NCI-H1694 (cell line): ENCODE measurements at places on chromosomes 16 and 17.

DNA sequence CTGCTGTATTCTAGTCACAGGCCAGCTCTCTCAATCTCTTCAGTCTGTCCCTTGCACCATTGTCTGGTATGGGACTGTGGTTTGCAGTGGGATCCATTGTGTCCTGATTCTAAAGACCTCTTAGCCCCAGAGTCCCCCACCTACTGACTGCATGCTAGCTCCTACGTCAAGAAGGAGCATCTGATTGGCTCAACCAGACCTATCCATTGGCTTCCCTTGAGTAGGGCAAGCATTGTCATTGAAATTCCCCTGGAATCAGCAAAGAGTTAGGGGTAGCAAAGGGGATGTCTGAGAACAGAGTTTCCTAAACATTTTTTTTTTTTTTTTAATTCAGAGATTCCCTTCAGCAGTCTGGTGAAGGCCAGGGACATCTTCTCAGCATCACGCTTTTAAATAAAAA, 175.3 kb upstream of the MPHOSPH6 start:
- DNase-seq = no peak

- DNase-seq = no peak
These were observed 6.7 kb upstream of the PRPSAP2 start for GRCh38 chr17:18851201-18851600.

GRCh38 chr17:8192070-8192815, 2.3 kb upstream of the BORCS6 start:
- DNase-seq = peak; percentile 92

DNA sequence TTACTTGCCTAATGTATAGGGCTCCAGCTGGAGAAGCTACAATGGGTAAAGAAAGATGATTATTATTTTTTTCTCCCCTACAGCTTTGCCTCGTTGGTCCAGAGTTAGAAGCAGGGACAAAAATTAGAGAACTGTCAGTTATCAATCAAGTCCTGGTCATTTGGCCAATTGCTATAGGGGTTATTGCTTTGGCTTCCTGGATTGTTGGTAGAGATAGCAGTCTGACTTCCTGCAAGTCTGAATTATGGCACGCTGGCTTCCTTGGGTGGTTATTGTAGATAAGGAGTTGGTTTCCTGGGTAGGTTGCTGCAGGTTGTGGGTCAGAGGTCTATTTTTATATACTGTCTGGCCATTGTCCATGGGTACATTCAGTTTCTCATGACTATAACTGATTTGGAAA, 84.7 kb upstream of the ELAC2 start:
- DNase-seq = no peak

DNA sequence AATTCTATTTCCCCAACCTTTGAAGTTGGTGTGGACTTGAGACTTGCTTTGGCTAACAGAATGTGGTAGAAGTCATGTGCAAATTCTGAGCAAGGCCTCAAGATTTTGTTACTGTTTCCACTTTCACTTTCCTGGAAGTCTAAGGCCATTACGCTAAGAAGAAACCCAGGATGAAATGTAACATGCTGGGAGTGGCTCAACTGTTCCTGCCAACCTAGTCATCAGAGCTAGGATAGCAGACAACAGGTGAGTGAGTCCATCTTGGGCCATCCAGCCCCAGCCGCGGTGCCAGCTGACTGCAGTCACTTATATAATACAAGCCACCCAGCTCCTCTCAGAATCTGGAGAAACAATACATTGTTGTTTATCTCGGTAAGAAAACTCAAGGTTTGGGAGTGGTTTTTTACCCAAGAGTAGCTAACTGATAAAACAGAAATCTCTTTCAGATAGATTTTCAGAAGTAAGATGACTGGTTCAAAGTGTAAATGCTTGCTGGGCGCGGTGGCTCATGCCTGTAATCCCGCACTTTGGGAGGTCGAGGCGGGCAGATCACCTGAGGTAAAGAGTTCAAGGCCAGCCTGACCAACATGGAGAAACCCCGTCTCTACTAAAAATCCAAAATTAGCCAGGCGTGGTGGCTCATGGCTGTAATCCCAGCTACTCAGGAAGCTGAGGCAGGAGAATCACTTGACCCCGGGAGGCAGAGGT, 10.7 kb upstream of the STX4 start:
- no peak for DNase-seq

- no peak for DNase-seq
These were observed 1.3 kb downstream of the FOXC2 start for GRCh38 chr16:86567701-86568581.

DNA sequence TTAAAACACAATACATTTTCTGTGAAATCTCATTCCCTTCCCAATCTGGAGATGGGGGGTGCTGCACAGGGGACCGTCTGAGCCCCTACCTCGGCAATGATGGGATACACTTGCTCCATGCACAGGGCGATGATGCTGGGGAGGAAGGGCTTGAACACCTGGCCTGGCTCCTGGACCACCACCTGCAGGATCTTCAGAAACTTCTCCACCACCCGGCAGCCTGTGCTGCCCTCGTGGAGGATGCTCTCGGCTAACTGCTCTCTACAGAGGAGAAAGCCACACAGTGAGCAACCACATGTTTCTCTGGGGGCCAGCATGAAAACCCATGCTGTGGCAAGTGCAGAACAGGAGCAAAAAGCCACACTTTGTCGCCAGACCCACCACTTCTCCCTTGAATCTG, 42.4 kb upstream of the GSG1L start:
- no peak for DNase-seq

- no peak for DNase-seq
These were observed 10.1 kb downstream of the RBFOX3 start for GRCh38 chr17:79600681-79601131.

DNA sequence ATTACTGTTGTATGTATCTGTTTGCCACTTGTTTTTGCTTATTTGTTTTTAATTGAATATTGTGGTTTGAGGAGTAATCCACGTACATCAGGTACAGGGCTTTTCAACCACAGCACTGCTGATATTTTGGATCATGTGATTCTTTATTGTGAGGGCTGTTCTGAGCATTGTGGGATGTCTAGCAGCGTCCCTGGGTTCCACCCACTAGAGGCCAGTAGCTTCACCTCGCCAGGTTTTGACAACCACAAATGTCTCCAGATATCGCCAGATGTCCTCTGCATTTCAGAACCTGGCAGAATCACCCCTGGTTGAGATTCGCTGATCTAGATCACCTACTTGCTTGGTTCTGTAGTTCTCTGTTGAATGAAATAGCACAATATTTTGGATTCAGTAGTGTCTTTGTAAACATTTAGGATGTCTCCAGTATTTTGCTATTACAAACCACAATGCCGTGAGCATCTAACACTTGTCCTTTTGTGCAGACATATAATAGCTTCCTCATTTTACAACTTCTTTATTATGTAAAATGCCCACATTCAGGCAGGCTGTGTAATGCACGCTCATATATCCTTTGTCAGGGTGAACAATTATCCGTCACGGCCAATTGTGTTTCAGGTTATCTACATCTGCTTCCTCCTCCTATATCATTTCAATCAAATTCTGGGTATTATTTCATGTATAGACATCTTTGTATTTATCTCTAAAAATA, 380.3 kb downstream of the SNX29 start:
- DNase-seq = no peak

- DNase-seq = no peak
These were observed 13.1 kb upstream of the TRAP1 start for GRCh38 chr16:3730161-3731125.

GRCh38 chr16:57773655-57774295, 28.5 kb downstream of the KIFC3 start:
- no peak for DNase-seq

DNA sequence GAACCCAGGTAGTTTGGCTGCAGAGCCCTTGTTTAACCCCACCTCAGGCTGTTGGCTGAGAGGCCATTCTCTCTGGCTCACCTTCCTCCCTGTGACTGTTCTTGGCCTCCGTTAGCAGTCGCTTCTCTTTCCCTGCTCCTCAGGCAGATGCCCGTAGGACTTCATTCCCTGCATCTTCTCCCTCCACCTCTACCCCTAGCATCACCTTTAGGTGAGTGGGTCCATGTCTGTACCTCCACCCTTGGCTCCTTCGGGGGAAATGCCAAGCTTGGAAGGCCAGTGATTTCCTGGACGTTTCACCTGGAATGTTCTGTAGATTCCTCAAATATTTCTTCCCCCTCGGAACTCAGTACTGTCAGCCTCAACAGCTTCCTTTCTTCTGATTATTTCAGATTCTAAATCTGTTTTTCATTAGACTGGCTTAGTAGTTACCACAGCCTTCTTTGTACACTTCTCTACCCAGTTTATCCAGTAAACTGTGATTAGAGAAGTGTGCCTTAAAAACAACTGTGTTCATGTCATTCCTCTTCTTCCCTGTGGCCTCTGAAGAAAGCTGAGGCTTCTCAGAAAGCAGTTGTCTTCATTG, 227.9 kb downstream of the MSI2 start:
- DNase-seq = no peak

DNA sequence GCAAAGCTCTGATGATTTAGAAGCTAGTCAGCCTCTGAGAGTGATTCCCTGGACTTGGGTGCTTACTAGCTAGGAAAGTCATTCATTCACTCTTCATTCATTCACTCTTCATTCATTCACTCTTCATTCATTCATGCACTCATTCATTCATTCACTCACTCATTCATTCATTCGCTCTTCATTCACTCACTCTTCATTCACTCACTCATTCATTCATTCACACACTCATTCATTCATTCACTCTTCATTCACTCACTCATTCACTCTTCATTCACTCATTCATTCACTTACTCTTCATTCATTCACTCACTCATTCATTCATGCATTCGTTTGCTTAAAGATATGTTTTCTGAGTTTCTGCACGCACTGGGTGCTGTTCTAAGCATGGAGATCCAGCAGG, 292.7 kb upstream of the TNRC6C start:
- DNase-seq = no peak

DNA sequence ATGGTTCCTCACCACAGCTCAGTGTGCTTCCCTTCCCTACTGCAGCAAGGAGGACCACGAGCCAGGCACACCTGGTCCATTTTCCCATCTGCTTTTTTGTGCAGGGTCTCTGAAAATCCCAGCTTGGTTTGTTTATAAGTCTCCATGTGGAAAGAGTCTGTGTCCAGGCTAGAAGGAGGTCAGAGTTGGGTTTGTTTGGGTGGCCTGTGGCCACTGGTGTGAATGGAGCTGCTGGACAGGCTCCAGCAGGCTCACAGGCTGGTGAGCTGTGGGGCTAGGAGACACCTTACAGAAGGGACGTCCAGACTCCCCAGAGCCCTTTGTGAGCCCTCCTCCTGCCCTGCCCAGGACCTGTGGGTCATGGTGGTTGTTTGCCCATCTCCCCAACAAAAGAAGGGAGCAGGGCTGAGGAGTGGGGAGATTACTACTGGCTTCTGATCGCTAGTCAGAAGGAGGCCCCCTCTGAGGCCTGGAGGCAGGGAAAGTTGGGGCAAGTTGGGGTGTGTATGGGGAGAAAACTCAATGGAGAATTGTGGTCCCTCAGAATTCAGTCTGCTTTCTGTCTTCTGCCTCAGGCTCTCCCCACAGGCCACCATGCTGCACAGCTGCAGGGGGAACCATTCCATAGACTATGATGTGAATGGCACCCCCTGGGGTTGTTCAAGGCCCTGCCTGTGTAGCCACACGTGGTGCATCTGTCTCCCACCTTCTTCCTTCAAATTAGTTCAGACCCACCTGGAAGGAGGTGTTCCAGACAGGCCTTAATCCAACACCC, 4.1 kb downstream of the RARA start:
- no peak for DNase-seq

- DNase-seq = no peak
These were observed 6.7 kb downstream of the GALK1 start for GRCh38 chr17:75758131-75758905.

DNA sequence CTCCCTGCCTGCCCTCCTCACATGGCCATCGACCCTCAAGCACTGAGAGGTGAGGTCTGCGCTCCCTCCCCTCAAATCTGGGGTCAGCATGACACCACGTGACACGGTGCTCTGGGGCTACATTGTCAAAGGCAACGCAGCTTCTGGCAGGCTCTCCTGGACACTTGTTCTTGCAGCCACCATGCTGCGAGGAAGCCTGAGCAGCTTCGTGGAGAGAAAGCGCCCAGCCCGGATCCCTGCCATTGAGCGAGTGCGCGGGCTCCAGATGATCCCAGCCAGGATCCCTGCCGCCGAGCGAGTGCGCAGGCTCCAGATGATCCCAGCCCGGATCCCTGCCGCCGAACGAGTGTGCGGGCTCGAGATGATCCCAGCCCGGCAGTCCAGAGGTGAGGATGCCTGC, 70.9 kb upstream of the METRNL start:
- DNase-seq = no peak

- no peak for DNase-seq
These were observed 2.1 kb downstream of the PRCD start for GRCh38 chr17:76541739-76542454.

DNA sequence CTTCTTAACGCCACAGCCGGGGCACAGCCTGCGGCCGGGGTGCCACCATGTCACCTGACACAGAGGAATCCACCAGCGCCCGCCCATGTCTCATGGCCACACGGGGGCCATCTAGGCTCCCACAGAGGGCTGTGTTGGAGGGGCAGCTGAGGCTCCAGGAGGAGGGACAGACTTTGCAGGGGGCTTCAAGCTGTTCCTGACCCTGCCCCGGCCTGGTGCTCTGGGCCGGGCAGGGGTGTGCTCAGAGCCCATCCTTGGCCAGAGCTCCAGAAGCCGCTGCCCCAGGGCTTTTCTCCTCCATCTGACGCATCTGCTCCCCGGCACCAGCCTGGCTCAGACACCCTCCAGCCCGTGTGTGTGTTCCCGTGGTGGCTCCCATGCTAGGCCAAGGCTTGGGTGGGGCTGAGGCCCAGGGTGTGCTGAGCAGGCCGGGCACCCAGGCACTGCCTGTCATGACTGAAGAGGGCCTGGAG, 7.8 kb upstream of the SLC38A10 start:
- DNase-seq = no peak

- DNase-seq = no peak
These were observed 13.4 kb downstream of the MYO1D start for GRCh38 chr17:32863559-32863958.

GRCh38 chr16:70647441-70648359, 1.3 kb downstream of the IL34 start:
- DNase-seq = no peak

DNA sequence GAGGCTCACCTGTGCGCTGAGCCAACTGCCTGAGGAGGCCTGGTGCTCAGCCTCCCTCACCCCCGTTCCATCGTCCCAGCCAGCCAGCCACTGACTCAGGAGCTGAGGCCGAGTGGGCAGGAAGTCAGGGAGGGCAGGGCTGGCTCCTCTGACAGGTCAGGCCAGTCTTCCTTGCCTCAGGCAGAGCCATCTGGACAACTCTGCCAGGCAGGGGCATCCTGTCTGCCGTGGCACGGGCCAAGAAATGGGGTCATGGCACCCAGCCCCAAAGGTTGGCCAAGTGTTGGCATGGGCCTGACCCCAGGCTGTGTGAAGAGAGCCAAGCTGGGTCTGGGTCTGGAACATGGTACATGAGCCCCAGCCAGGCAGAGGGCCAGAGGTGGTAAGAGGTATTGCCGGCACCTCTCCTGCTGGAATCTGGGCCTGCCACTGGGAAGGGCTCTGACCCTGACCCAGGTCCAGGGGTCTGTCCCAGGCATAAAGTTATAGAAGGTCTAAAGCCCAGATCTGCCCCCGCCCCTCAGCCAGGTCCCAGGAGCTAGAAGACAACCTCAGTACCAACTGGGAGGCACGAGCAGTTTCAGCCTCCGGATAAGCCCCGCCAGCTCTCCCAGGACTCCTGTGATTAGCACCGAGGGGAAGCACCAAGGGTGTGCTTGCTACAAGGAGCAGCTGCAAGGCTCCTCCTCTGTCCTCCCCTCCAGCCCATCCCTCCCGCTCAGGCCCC, 2.5 kb upstream of the VASN start:
- no peak for DNase-seq

GRCh38 chr17:20996724-20997615, 45.8 kb downstream of the USP22 start:
- no peak for DNase-seq

- no peak for DNase-seq
These were observed 72.9 kb downstream of the SLC5A11 start for GRCh38 chr16:24918641-24919040.

GRCh38 chr16:20153444-20153843, 79.8 kb upstream of the GPR139 start:
- no peak for DNase-seq
